ENCODE measurements at places on chromosomes 12 and 14. TPM values are rescaled to one million over a fixed set of nuclear protein-coding genes. Genes with fewer than 3 reads are reported as not detected.

OR5AU1 gene
- total RNA-seq: not detected

TDG gene
- total RNA-seq: 38.2 TPM

GALNT9 gene
- total RNA-seq: 0.33 TPM

VWF gene
- total RNA-seq: 0.31 TPM

HOXC12 gene
- 5.1 TPM for total RNA-seq

KLHL33 gene
- not detected for total RNA-seq

SYCP3 gene
- total RNA-seq: not detected

CCDC197 gene
- total RNA-seq: not detected

RNASE3 gene
- not detected for total RNA-seq

FSCB gene
- not detected for total RNA-seq

MIPOL1 gene
- total RNA-seq: 12.8 TPM

TNFRSF1A gene
- total RNA-seq: 108 TPM

PAPLN gene
- 22.2 TPM for total RNA-seq

EXOC3L4 gene
- 2.6 TPM for total RNA-seq

RAB3IP gene
- 22.9 TPM for total RNA-seq

KRT71 gene
- not detected for total RNA-seq

LBHD2 gene
- total RNA-seq: not detected

IFNG gene
- 0.33 TPM for total RNA-seq

LRRIQ1 gene
- total RNA-seq: 0.15 TPM

- no peak overlapping the region for H3K27ac ChIP-seq
- H3K4me1 ChIP-seq: no peaks in the 10 kb centered on the region
- H3K27me3 ChIP-seq: no peaks in the 10 kb centered on the region
- H3K36me3 ChIP-seq: no peaks in the 10 kb centered on the region
- no peak overlapping the region for H3K4me3 ChIP-seq
- DNase-seq: no peak
Observed at GRCh38 chr14:54893151-54893760, 9.4 kb downstream of the GCH1 start.

- H3K36me3 ChIP-seq: peaks cover 7% of the 10 kb centered on the region
- H3K27ac ChIP-seq: no peak overlapping the region
- H3K4me1 ChIP-seq: no peaks in the 10 kb centered on the region
- DNase-seq: no peak
- H3K27me3 ChIP-seq: no peaks in the 10 kb centered on the region
Observed at GRCh38 chr12:109951136-109951535, 45.0 kb downstream of the GIT2 start.

DNA sequence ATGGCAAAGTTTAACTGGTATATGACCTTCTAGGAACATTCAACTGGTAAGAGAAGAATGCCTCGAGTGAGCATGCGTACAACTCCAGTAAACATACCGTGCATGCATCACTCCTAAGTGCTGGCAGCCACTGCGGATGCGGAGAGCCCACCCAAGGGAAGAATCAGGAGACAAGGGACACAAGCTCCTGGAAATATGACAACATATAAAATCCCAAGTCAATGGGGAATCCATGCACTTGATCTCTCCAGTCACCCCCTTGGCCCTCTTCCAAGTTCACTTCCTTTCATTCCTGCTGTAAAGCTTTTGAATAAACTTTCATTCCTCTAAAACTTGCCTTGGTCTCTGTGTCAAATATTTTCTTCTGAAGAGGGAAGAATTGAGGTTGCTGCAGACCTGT, 168.7 kb upstream of the TMCC3 start:
- no peak overlapping the region for H3K4me3 ChIP-seq
- H3K36me3 ChIP-seq: no peaks in the 10 kb centered on the region
- H3K27ac ChIP-seq: no peak overlapping the region
- no peak for DNase-seq

DNA sequence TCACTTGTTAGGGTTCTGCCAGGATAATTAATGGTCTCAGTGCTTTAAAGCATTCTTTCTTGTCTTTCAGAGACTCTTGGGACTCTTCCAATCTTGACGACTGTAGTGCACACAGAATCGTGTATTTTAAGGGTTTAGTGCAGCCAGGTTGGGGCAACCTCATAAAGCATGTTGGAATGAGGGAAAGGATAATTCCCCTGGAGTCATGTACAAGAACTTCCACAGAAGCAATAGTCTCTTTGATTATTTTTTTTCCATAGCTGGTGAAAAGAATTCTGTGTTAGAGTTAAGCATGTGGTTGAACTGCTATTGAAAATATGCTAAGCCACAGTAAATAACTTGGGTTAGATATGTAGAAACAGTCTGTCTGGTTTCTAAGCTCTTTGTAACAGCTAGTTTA, 246.8 kb upstream of the DAAM1 start:
- no peak overlapping the region for H3K4me3 ChIP-seq
- no peak overlapping the region for H3K27ac ChIP-seq
- H3K27me3 ChIP-seq: no peaks in the 10 kb centered on the region
- no peaks in the 10 kb centered on the region for H3K4me1 ChIP-seq

DNA sequence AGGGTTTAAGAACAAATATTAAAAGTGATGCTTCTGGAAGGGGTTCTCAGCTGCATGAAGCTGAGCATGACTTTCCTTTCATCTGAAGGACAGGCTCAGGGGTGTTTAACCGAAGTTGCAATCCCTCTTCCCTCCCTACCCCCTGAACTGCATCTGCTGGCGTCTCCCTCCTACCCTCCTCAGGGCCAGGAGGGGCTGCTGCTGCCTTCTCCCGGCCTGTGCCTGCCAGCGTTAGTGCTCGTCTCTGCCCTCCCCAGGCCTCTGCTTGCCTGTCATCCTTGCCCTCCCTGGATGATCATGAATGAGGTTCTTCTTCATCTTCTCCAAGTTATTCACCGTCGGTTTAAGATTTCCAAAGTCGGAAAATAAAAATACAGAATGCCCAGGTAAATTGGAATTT, 12.2 kb downstream of the SMOC1 start:
- H3K4me3 ChIP-seq: no peak overlapping the region
- no peaks in the 10 kb centered on the region for H3K4me1 ChIP-seq
- H3K27me3 ChIP-seq: peaks cover 13% of the 10 kb centered on the region

DNA sequence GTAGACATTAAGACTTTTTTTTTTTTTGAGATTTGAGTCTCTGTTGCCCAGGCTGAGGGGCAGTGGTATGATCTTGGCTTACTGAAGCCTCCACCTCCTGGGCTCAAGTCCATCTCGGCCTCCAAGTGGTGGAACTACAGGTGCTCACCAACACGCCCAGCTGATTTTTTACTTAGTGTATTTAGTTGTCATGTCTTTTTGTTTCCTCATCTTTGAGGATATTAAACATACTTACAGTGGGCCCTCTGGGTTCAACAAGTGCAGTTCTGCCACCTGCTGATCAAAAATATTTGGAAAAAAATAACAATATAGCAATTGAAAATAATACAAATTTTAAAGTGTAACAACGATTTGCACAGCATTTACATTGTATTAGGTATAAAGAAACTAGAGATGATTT, 4.4 kb upstream of the B4GALNT1 start:
- H3K27me3 ChIP-seq: no peaks in the 10 kb centered on the region
- no peak overlapping the region for H3K4me3 ChIP-seq
- DNase-seq: no peak
- no peak overlapping the region for H3K27ac ChIP-seq

DNA sequence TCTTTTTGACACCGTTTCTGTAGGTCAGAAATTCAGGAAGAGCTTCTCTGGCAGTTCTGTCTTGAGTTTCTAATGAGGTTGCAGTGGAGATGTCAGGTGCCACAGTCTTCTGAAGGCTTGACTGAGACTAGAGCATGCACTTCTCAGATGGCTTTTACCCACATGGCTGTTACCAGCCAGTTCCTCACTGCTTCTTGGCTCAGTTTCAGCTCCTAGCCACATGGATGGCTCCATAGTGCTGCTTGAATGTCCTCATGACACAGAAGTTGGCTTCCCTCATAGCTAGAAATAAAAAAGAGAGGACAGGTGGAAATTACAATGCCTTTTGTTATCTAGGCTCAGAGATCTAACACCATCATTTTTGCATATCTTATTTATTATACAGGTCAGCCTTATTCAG, 38.1 kb upstream of the SLC2A13 start:
- H3K4me1 ChIP-seq: no peaks in the 10 kb centered on the region
- H3K36me3 ChIP-seq: no peaks in the 10 kb centered on the region
- H3K27me3 ChIP-seq: peaks cover 2% of the 10 kb centered on the region
- no peak overlapping the region for H3K27ac ChIP-seq
- DNase-seq: no peak
- no peak overlapping the region for H3K4me3 ChIP-seq

DNA sequence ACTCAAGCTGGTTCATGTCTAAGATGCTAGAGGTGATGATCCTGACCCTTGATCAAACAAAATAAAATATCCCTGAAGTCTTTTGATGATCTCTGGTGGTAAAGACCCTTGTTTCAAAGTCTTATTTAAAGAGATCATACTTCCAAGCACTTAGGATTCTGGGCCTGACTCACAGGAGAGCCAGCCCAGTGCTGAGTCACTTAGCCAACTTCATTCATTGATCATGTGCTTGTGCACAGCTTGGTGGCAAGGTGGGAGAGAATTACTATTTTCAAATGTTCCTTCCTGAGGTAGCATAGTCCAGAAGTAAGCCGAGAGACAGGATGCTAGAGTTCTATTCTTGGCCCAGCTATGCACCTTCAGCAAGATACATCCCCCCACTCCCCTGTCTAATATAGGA, 40.6 kb downstream of the SCN8A start:
- no peaks in the 10 kb centered on the region for H3K27me3 ChIP-seq
- H3K27ac ChIP-seq: no peak overlapping the region
- no peaks in the 10 kb centered on the region for H3K36me3 ChIP-seq
- no peak for DNase-seq
- H3K4me1 ChIP-seq: peaks cover 10% of the 10 kb centered on the region

GRCh38 chr14:32933629-32934072, 5.0 kb upstream of the NPAS3 start:
- peaks cover 16% of the 10 kb centered on the region for H3K27me3 ChIP-seq
- no peak overlapping the region for H3K27ac ChIP-seq
- no peaks in the 10 kb centered on the region for H3K4me1 ChIP-seq

GRCh38 chr12:54974279-54974678, 10.3 kb downstream of the TESPA1 start:
- no peak overlapping the region for H3K27ac ChIP-seq
- no peak overlapping the region for H3K4me3 ChIP-seq
- DNase-seq: no peak
- no peaks in the 10 kb centered on the region for H3K36me3 ChIP-seq

DNA sequence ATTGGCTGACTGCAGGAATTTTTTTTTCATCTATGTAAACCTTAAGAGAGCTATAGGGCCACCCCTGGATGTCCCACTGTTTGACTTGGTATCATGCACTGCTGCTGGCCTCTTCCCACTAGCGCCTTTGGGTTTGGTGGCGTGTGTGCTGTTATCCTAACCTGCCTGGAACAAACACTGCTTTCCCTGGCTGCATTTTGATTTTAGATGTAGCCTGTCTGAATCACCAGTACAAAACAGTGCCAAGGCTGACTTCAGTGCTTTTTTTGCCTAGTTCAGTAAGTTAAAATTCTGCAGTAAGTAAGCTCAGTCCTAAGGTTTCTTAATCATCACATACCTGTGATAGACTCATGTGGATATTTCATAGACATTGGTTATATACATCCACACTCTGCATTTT, 99.2 kb downstream of the EML1 start:
- no peaks in the 10 kb centered on the region for H3K36me3 ChIP-seq
- no peak overlapping the region for H3K27ac ChIP-seq
- no peaks in the 10 kb centered on the region for H3K4me1 ChIP-seq
- H3K4me3 ChIP-seq: no peak overlapping the region
- no peaks in the 10 kb centered on the region for H3K27me3 ChIP-seq
- no peak for DNase-seq

GRCh38 chr12:126469211-126469610, 1404.0 kb downstream of the AACS start:
- H3K36me3 ChIP-seq: no peaks in the 10 kb centered on the region
- H3K4me1 ChIP-seq: no peaks in the 10 kb centered on the region
- H3K27ac ChIP-seq: no peak overlapping the region
- no peak for DNase-seq
- H3K4me3 ChIP-seq: no peak overlapping the region

GRCh38 chr12:7107636-7108002, 1.4 kb downstream of the C1RL start:
- no peak for DNase-seq
- H3K27ac ChIP-seq: peak overlapping the region; percentile 87
- peaks cover 5% of the 10 kb centered on the region for H3K4me1 ChIP-seq
- H3K4me3 ChIP-seq: peak overlapping the region; percentile 51

DNA sequence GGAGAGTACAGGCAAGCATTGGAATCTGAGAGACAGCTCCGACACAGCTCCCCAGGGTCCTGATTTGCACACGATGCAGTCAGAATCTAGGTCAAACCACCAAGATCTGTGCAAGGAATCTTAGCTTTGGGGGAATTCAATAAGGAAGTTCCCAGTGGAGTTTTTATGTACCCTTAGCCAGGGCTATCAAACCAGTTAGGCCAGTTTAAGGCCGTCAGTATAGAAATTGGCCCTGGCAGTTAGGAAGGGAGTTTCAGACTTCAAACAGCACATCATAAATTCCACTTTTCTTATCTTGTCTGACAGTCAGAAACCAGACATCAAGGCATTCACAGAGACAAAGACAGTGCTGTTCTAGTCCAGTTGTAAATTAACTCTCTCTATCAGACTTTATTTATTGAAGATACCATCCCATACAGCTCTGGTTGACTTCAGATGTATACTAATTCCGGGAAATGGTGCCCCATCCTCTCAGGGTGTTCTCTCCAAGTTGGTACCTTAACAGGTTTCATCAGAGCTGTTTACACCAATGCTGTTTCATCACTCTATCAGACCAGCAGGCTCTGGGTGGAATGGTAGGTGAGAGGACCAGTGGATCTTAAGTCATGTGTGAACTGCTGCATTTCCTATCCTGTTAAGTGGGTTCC, 157.5 kb upstream of the ATF7IP start:
- H3K27me3 ChIP-seq: no peaks in the 10 kb centered on the region
- H3K36me3 ChIP-seq: no peaks in the 10 kb centered on the region
- H3K4me1 ChIP-seq: no peaks in the 10 kb centered on the region
- H3K27ac ChIP-seq: no peak overlapping the region
- no peak for DNase-seq
- H3K4me3 ChIP-seq: no peak overlapping the region

GRCh38 chr14:94474581-94475031, 1.4 kb downstream of the SERPINA9 start:
- H3K4me1 ChIP-seq: no peaks in the 10 kb centered on the region
- H3K27ac ChIP-seq: no peak overlapping the region
- H3K27me3 ChIP-seq: no peaks in the 10 kb centered on the region
- no peak overlapping the region for H3K4me3 ChIP-seq

DNA sequence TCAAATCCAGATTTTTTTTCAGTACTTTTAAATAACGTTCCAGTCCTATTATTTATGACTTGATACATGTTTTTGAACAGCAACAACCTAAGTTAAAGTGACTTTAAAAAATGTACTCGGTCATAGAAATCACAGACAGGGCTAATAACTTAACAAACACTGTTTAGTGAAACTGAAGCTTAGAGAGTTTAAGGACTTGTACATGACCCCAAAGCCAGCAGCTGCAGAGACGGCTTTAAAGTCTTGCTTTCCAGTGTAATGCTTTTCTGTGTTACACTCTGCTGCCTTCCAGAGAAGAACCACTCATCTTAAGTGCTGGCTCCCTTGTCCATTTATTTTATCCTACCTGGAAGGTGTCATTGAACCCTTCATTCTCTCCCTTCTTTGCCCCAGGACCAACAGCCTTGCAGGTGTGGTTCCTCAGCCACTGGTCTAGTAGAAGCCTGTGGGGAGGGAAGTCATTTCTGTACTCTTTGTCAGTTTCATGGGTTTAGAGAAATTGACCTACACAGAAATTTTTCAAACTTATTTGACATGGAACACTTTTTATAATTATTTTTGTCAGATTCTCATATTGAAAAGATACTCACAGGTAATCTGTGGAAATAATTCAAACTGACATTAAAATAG, 60.9 kb downstream of the NAV3 start:
- H3K36me3 ChIP-seq: no peaks in the 10 kb centered on the region
- no peak overlapping the region for H3K4me3 ChIP-seq
- H3K4me1 ChIP-seq: no peaks in the 10 kb centered on the region
- no peak overlapping the region for H3K27ac ChIP-seq
- no peak for DNase-seq

Measured in Panc1 (cell line).